ENCODE measurements at places on chromosomes 5 and 9.

DNA sequence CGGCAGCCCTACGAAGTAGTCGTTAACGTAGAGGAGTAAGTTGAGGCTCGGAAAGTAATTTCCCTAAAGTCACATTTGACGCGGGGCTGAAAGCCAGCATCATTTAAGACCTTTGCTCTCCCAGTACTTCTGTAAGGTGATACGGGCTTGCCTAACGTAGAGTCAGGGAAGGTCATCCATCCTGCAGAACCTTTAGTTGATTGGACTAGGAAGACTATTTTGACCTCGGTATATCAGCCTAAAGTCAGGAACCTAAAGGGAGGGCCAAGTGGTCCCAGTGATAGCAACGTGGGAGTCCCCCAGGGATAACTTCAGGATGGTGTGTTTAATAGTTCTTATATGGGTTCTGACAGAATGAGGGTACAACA lies 657 bp downstream of the NUP214 start:
- DNase-seq = no peak

DNA sequence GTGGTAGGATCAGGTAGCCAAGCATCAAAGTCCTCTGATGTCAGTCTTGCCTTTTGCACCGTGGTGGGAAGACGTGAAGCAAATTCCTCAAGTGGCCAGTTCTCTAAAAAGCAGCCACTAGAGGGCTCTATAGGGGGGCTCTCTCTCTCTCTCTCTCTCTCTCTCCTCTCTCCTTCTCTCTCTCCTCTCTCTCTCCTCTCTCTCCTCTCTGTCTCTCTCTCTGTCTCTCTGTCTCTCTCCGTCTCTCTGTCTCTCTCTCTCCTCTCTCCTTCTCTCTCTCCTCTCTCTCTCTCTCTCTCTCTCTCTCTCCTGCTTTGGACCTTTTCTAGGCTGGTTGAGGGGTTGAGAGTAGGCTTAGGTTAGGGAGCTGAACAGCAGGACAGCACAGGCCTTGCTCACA lies 13.9 kb upstream of the OSMR start:
- peak; percentile 44 for DNase-seq

GRCh38 chr9:91486699-91487497 lies 63.3 kb upstream of the NFIL3 start:
- DNase-seq = peak; percentile 73

DNA sequence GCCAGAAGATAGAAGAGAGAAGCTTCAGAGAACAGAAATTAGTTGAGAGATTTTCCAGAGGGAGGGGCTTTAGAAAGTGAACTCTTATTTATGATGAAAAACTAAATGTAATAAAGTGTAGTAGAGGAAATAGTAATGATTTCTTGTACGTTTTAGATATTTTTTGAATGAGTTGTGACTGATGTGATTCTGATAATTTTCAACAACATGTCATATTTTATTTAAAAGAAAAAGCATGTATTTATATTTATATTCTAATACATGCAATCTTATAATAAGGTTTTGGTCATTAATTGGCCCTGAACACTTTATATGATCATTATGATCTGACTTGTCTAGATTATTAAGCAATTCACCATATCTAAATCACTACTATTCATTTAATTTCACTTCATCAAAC lies 735.2 kb upstream of the CDH9 start:
- DNase-seq = no peak

DNA sequence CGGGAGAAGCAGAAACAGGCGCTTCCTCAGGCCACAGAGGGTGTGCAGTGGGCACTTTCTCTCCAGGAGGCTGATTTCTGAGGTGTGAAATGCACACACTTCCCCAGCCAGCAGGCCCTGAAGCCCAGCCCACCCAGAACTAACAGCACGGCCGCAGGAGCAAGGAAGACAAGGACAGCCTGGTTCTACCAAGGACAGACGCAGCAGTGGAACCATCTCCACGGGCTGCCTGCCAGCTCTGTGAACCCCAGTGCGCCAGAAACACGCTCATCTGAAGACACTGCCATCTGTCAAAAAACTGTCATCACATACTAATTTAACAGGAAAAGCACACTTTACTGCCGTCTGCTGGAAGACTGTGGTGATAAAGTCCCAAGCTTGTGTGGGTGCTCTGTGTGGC lies 40.7 kb downstream of the MAPK9 start:
- DNase-seq = no peak

DNA sequence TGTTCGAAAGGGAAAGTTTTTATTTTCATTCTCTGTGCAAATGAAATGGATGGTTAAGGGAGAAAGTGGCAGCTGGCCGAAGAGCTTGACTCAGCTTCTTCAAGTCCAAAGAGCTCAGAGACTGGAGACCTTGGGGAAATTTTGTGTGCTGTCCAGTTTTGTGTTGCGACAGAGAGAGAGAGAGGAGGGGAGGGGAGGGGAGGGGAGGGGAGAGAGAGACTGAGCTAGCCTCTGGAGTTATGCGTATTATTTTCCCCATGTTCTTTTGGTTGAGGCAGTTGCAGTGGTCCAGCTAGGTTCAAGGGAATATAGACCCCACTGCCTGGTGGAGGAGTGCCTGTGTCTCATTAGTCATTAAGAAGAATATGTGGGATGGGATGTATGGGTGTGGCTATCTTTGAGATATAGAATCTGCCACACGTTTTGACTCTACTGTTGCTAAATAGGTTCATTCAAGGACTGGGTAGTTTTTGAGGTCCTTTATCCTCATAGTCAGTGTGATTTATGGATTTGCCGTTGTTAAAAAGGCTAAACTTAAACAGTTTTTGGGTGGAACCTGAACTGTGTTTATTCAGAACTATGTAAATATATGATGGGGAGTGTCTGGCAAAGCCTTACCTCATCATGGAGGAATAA lies 69.7 kb downstream of the ARHGAP26 start:
- DNase-seq = no peak

- DNase-seq = no peak
Measured at GRCh38 chr5:126119887-126120442, 303.2 kb upstream of the GRAMD2B start.

DNA sequence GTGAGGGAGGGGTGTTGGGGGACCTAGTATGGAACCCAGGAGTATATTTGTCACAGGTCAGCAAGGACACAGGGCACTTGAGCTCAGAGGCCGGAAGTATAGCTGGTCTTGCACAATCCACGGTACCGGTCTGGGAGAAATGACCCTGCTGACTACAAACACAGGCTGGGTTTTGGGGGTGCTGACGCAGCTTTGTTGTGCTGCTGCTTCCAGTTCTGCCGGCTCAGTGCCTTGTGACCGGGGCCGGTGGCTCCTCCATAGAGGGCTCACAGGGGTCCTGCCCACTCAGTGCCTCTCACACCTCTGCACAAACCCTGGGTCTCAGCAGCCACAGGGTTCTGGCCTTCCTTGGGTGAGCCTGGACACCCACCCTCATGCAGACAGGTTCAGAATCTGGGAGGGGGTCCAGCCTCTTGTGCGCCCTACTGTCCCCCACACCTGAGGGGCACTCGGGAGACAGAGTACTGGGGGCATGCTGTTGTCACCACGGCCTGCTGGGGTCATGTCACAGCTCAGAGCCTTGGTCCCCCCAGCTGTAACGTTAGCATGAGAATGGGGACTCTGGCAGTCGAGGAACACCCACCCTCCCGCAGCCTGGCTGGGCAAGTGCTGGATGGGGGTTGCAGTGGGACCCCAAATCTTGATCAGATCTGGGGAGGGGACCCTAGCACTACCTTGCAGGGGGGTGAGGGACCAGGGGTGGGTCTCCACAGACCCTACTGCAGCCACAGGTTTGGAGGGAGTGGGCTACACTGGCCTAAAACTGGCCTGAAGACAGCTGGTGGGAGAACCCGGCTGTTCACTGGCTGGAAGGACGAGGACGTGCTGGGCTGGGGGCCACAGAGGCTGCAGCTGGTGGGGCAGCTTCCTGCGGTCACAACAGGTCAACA lies 17.7 kb downstream of the NINJ1 start:
- DNase-seq = no peak

Measured in astrocyte of the hippocampus (primary cell).